ENCODE measurements at places on chromosomes 11 and 22.

GRCh38 chr22:49946612-49947295 is 13.8 kb upstream of the PIM3 start:
- no peak for DNase-seq

GRCh38 chr22:20951932-20952380 is 15.1 kb upstream of the AIFM3 start:
- no peak for DNase-seq

- no peak for DNase-seq
These were observed 127.9 kb upstream of the SYT13 start for GRCh38 chr11:45414088-45414487.

GRCh38 chr22:47617186-47617585 is 854.7 kb downstream of the TBC1D22A start:
- DNase-seq: no peak

GRCh38 chr22:24408630-24409029 is 18.8 kb upstream of the ADORA2A start:
- no peak for DNase-seq

DNA sequence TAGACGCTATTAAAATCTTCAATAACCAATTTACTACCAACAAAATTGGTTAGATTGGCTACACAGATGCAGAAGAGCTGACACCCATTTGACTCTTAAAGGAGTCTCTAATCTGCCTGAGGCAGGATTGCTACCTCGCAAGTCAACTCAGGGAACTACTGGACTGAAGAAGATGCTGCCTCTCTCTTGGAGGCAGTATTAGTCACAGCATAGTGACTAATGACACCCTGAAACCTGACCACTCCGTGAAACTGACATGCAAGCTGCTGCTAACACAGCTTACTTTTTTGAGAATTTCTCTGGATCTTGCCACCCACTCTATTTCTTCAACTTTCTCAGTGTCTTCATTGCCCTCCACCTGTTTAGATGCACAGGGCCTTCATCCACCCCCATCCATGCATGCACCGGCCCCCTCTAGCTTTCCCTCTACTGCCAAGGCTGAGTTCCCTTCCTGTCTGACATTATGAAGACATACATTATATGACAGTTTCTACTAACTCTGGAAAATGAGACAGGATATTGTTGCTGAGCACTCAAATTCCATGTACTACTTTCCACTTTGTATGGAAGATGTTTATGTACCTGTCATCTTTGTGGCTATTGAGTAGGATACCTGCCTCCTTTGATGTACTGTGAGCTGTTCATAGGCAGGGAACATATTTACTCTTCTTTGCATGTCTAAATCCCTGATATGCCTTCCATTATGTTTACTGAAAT is 183.2 kb downstream of the MSANTD4 start:
- DNase-seq: no peak
